ENCODE measurements at places on chromosomes 4 and X. TPM values are rescaled to one million over a fixed set of nuclear protein-coding genes. Genes with fewer than 3 reads are reported as not detected.

- DNase-seq: no peak
Measured at GRCh38 chrX:33207056-33207455, 4.3 kb downstream of the DMD start.

Gene HDX
- total RNA-seq: not detected

DNA sequence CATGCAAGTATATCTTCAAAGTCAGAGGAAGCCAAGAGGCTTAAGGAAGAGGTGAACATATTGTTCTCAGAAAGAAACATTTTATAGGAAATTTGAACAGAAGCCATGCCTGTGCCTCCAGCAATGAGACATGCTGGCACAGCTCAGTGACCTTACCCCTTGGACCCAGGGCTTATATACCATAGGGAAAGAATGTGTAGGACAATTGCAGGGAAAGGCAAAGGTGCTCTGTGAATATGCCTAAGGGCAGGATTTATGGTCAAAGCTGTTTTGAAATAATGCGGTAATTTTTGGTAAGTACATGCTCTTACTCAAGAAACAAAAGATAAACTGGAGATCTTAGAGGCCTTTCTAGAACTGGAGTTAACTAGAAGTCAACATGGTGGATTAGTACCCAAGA is 568.8 kb downstream of the GRID2 start:
- DNase-seq: no peak

GRCh38 chr4:6582889-6583490 is 8.0 kb downstream of the MAN2B2 start:
- peak; percentile 27 for DNase-seq

DNA sequence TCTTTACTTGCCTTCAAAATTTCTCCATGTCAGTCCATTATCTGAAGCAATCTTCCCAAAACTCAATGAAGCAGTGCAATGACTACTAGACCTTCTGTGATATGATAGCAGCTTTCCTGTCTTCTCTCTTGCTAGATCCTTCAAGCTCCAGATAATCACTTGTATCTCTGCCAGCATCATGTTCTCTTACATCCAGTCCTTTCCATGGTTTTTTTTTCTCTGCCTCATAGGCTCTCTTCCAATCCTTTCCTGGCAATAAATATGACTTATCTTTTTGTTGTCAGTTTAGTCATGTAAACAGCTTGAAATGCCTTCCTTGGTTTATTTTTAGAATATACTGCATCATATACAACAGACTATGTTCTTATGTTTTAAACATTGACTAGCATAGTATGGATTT is 193.5 kb downstream of the CFAP299 start:
- no peak for DNase-seq

Gene FAM47A
- total RNA-seq: not detected

All from HT-29 (cell line).